ENCODE measurements at places on chromosomes 3 and 15.

GRCh38 chr3:196220991-196221390 is 4.7 kb downstream of the SLC51A start:
- no peak overlapping the region for H3K4me3 ChIP-seq
- H3K27me3 ChIP-seq, result no peaks in the 10 kb centered on the region
- no peaks in the 10 kb centered on the region for H3K36me3 ChIP-seq

DNA sequence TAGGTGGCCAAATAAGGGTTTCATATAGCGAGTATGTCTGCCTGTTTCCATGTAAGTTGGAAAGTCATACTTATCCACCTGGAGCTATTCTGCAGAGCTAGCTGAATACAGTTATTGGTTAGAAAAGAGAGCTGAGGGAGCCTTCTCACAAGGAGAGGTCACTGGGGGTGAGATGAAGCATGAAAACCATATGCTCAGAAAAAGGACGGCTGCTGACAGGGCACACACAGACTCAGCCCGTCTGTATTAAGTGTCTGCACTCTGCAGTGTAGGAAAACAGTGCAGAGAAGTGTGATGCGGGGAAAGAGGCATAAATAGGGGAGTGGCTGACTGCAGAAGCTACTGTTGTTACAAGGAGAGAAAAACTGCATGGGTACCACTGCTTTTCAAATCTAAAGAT is 58.2 kb downstream of the C3orf70 start:
- DNase-seq, result no peak
- H3K27me3 ChIP-seq, result no peaks in the 10 kb centered on the region
- H3K27ac ChIP-seq, result no peak overlapping the region
- no peak overlapping the region for H3K4me3 ChIP-seq
- no peaks in the 10 kb centered on the region for H3K4me1 ChIP-seq
- H3K36me3 ChIP-seq, result no peaks in the 10 kb centered on the region

- peaks cover 25% of the 10 kb centered on the region for H3K4me1 ChIP-seq
- H3K27me3 ChIP-seq, result no peaks in the 10 kb centered on the region
- H3K27ac ChIP-seq, result no peak overlapping the region
- no peak for DNase-seq
- H3K36me3 ChIP-seq, result no peaks in the 10 kb centered on the region
- no peak overlapping the region for H3K4me3 ChIP-seq
Observed at GRCh38 chr3:11539677-11540076, 104.0 kb downstream of the VGLL4 start.

- H3K27ac ChIP-seq, result no peak overlapping the region
- no peaks in the 10 kb centered on the region for H3K27me3 ChIP-seq
- H3K4me3 ChIP-seq, result no peak overlapping the region
- no peaks in the 10 kb centered on the region for H3K36me3 ChIP-seq
- no peaks in the 10 kb centered on the region for H3K4me1 ChIP-seq
- no peak for DNase-seq
Observed at GRCh38 chr3:12451481-12451880, 32.8 kb upstream of the TSEN2 start.

DNA sequence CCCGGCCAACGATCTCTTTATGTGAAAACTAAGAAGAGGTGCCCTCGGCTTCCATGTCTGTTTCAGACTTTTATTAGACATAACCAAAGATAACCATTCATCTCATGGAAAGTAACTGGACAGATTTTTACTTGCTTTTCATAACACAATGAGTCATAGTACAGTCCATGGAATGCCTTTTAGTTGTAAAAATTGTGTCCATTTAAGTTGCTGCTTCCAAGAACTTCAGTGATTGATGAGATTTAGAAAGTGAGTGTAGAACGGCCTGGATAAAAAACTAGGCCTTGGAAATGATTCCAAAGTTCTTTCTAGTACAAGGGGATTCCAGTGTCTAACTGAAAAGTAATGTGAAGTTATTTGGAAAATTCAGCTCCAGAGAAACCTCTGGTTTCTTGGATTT is 10.8 kb downstream of the EIF2AK4 start:
- no peak overlapping the region for H3K4me3 ChIP-seq
- H3K36me3 ChIP-seq, result peaks cover 62% of the 10 kb centered on the region
- H3K4me1 ChIP-seq, result peaks cover under 1% of the 10 kb centered on the region

DNA sequence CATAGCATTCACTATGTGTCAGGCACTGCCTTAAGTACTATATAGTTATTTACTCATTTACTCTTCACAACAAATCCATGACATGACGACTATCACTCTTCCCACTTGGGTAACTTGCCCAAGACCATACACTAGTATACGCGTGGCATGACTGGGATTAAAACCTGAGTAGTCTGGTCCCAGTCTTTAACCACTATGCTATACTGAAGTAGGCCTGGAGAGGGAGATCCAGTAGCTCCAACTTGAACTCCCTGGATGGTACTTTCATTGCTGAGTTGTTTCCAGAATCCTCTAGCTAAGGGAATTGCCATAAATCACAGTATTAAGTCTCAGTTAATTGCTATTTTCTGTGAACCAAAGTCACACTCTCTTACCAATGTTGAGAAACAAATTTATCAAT is 116.2 kb upstream of the LSAMP start:
- H3K4me1 ChIP-seq, result no peaks in the 10 kb centered on the region
- no peak overlapping the region for H3K27ac ChIP-seq
- no peaks in the 10 kb centered on the region for H3K27me3 ChIP-seq

DNA sequence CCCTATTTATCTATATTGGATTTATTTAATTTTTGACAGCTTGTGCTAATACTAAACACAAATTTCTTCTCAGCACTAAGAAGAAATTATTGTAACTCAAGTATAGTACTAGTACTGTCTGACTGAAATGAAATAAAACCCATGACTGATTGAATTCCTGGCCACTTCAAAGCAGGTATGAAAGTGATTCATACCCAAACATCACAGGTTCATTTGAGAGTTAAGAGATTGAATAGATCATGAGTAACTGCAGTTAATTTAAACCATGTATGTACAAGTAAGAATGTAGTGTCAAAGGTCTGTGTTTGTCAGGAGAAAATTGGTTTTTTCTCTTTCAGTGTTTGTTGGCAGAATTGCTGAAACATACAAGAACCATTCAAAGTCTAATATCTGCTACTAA is 332.0 kb upstream of the GRM7 start:
- no peaks in the 10 kb centered on the region for H3K36me3 ChIP-seq
- H3K27ac ChIP-seq, result no peak overlapping the region
- DNase-seq, result no peak
- H3K4me1 ChIP-seq, result no peaks in the 10 kb centered on the region
- H3K27me3 ChIP-seq, result no peaks in the 10 kb centered on the region

- H3K27ac ChIP-seq, result no peak overlapping the region
- H3K4me3 ChIP-seq, result no peak overlapping the region
- no peak for DNase-seq
- H3K4me1 ChIP-seq, result no peaks in the 10 kb centered on the region
- peaks cover 60% of the 10 kb centered on the region for H3K36me3 ChIP-seq
Observed at GRCh38 chr3:138241061-138241460, 54.0 kb downstream of the ARMC8 start.

DNA sequence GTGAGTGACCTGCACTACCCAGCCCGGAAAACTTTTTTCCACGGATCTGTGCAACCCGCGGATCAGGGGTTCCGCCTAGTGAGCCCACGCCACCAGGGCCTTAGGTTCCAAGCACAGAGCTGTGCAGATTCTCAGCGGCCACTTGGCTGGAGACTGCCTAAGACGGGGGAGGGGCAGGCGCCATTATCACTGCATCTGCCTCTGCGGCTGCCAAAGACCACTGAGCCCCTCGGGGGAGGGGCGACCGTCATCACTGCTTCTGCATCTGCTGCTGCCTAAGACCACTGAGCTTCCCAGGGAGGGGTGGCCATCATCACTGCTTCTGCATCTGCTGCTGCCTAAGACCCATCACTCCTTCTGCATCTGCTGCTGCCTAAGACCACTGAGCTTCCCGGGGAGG is 460.2 kb downstream of the OCA2 start:
- no peak overlapping the region for H3K4me3 ChIP-seq
- H3K36me3 ChIP-seq, result no peaks in the 10 kb centered on the region
- no peaks in the 10 kb centered on the region for H3K4me1 ChIP-seq
- H3K27me3 ChIP-seq, result no peaks in the 10 kb centered on the region

DNA sequence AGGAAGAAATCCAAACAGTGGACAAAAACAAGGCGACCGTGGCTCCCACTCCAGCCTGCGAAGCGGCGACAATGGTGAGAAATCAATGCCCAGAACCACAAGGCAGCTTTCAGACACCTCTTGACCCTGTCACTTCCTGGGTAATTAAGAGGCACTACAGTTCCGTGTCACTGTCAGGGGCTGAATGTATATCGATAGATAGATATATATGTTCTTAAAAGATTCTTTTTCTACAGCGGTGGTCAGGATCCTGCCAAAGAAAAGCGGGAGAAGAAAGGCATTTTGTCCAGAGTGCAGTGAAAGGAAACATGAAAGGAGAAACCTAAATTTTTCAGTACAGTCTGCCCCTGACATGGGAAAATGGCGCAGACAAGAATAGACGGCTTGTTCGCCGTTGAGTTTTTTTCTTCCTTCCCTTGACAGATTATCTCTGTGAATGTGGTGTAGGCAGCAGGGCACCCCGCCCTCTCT is 56.2 kb upstream of the HES1 start:
- H3K27ac ChIP-seq, result no peak overlapping the region
- no peaks in the 10 kb centered on the region for H3K4me1 ChIP-seq
- no peaks in the 10 kb centered on the region for H3K36me3 ChIP-seq
- H3K27me3 ChIP-seq, result no peaks in the 10 kb centered on the region

DNA sequence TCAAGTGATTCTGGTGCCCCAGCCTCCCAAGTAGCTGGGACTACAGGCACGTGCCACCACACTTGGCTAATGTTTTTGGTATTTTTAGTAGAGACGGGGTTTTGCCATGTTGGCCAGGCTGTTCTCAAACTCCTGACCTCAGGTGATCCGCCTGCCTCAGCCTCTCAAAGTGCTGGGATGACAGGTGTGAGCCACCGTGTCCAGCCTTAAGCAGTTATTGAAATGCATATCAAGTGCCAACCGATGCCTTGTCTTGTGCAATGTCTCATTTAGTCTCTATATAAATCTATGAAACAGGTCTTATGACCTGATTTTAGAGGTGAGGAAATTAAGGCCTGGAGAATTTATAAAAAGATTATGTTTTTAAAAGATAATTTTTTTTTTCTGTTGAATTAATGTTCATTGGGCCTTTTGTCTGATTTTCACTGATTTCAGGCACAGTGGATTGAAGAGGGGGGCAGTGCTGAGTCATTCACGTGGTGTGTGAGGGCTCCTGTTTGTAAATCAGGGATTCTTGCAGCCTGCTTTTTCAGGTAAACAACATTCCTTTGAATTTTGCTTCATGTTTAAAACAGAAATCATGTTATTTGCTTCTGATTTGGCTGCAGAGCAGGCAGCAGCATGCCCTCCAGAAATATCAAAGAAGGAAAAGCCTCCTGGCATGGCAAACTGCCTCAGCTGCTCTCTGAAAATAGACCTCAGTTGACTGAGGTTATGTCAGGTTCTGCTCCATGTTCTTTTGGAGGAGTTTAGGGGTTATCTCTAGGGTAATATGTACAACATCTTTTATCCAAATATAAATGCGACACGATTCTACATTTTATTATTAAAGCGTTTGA is 407.0 kb upstream of the RGMA start:
- H3K27me3 ChIP-seq, result no peaks in the 10 kb centered on the region
- H3K4me1 ChIP-seq, result no peaks in the 10 kb centered on the region
- no peak overlapping the region for H3K4me3 ChIP-seq
- H3K27ac ChIP-seq, result no peak overlapping the region

DNA sequence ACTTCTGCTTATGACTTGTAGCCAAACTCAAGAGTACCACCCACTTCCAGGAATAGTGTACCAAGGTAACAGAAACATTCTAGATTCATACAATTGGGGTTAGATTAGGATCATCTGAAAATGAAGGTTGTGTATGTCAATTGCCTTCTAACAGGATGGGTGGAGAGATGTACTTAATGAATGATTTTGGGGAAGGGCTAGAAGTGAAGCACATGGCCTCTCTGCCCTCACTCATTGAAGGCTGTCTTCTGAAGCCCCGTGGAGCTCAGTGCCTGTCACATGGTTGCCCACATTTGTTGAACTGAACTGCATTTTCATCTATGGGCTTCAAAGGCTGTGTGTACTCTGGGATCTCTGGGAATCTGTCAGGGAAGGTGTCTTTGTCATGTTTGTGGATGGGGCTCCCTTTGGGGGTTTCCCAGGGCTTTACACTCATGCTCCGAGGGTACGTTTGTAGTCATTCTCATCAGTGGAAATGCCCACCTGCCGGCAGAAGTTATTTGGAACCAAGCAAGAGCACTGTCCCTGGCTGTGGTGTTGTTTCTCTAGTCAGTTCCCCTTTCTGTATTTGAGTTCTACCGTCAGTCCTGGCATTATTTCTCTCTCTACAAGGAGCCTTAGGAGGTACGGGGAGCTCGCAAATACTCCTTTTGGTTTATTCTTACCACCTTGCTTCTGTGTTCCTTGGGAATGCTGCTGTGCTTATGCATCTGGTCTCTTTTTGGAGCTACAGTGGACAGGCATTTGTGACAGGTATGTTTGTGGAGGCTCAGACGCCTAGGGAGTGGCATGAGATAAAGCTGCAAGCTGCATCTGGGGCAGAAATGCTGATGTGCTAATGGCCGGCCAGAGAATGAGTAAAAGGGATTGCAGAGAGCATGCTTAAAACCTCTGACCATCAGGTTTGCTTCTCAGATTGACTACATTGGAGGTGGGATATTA is 22.4 kb downstream of the CD86 start:
- H3K4me3 ChIP-seq, result no peak overlapping the region
- DNase-seq, result no peak
- no peaks in the 10 kb centered on the region for H3K4me1 ChIP-seq

DNA sequence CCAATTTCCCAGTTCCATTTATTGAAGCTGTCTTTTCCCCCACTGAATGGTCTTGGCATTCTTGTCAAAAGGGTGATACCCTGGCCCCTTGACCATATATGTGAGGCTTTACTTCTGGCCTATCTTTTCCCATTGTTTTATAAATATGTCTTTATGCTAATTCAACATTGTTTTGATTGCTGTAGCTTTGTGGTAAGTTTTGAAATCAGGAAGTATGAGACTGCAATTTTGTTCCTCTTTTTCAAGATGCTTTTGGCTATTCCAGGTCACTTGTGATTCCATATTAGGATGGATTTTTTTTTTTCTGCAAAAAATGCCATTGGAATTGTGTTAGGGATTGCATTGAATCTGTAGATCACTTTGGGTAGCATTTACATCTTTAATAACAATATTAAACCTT is 141.2 kb upstream of the MANF start:
- H3K36me3 ChIP-seq, result no peaks in the 10 kb centered on the region
- no peaks in the 10 kb centered on the region for H3K4me1 ChIP-seq
- H3K27me3 ChIP-seq, result no peaks in the 10 kb centered on the region
- H3K27ac ChIP-seq, result no peak overlapping the region

DNA sequence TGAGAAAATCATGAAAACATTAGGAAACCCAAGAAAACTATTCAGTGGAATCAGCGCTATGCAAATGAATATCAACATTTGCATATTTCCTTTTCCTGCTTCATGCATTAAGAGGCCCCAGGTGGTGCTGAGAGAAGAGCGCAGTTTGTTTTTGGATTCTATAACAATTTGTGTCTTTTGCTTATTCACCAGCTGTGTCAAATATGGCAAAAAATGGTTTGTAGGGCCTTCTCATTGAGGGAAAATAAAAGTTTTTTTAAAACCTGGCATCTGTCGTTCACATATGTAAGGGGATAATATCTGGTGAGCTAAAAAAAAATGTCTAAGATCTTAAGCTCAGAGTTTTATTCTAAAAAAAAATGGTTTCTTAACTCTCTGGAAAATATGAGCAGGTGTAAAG is 122.5 kb upstream of the ROBO2 start:
- no peak for DNase-seq
- H3K4me3 ChIP-seq, result no peak overlapping the region
- H3K4me1 ChIP-seq, result no peaks in the 10 kb centered on the region
- H3K27ac ChIP-seq, result no peak overlapping the region
- no peaks in the 10 kb centered on the region for H3K27me3 ChIP-seq
- H3K36me3 ChIP-seq, result no peaks in the 10 kb centered on the region

Measured in ascending aorta (tissue), 2 donors.